ENCODE measurements at places on chromosomes 6 and 20. TPM values are rescaled to one million over a fixed set of nuclear protein-coding genes. Genes with fewer than 3 reads are reported as not detected.

- DNase-seq, result no peak
Measured at GRCh38 chr6:89208551-89208950, 8.6 kb downstream of the GABRR1 start.

DNA sequence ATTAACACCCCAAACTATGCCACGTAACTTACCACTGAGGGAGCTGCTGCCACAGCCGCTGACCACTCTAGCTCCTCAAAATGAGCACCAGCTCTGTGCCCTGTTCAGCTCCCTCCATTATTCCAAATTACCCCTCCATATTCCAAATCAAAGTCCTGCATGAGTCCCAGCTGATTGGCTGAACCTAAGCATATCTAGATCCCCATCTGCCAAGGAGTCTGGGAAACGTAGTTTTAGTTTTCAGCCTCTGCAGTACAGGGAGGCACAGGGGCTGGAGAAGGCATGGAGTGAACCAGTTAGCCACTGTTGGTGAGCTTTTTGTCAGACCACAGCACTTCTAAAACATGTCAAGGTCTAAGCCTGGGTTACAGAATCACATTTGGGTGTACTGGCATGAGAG is 15.9 kb downstream of the UNC5CL start:
- DNase-seq, result no peak

- DNase-seq, result no peak
Measured at GRCh38 chr6:166786704-166787293, 159.7 kb upstream of the RPS6KA2 start.

DNA sequence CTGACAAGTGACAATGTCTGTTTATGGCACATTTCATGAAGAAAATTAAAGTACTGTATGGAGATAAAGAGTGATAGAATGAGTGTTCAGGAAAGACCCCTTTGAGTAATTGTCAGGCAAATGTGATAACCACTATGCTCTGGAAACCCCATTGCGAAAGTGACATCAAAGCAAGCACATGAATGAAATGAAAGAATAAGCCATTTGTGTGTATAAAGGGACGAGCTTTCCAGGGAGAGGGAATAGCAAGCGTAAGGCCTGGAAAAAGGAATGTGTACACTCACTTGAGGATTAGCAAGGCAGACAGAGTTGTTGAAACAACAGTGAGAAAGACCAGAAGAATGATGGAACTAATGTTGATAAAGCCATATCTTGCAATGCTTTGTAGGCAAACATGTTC is 490.0 kb downstream of the GRIK2 start:
- no peak for DNase-seq

DNA sequence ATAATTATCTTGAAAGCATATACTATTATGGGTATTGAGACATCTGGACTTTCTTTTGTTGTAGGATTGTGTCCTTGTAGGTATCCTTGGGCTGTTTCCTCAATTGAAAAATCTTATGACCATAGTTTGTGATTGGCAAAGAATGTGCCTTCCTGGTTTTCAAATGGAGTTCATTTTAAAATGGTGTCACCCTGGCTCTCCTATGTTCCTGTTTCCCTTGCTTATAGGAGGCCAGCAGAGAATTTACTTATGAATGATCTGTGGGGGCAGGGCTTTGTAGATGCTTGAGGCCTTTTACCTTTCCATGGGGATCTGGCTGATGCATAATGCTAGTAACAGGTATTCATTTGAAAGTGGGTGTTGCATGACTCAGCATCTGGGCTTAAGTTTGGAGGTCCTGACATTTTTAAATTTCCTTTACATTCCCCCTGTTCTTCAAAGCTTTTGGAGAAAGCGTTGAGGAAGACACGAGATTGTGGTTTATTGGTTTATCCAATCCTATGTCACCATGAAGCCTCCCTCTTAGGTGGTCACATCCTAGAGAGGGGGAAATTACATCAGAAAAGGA is 135.0 kb upstream of the PROKR2 start:
- no peak for DNase-seq

GRCh38 chr6:80767808-80768207 is 661.3 kb downstream of the BCKDHB start:
- peak; percentile 84 for DNase-seq

GRCh38 chr20:3312940-3313682 is 74.1 kb upstream of the SLC4A11 start:
- DNase-seq, result no peak

GRCh38 chr6:129209355-129209754 is 326.4 kb downstream of the LAMA2 start:
- peak; percentile 20 for DNase-seq

Gene OR2B6
- not detected for total RNA-seq

Gene DEFB123
- total RNA-seq, result not detected

Data from kidney (tissue), 22 donors.